Heart left ventricle (tissue), 16 donors: ENCODE measurements at places on chromosomes 16 and 17. TPM values are rescaled to one million over a fixed set of nuclear protein-coding genes. Genes with fewer than 3 reads are reported as not detected.

DNA sequence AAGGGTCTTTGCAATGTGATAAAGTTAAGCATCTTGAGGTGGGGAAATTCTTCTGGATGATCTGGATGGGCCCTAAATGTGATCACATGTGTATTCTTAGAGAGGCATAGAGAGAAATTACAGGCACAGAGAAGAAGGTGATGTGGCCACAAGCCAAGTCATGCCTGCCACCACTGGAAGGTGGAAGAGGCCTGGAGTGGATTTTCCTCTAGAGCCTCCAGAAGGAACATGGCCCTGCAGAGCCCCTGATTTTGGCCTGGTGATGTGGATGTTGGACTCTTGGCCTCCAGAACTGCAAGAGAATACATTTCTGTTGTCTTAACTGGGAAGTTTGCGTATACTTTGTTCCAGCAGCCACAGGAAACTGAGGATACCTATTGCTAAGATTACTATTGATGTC is 156.9 kb upstream of the CACNG5 start:
- no peak for DNase-seq
- no peak overlapping the region for H3K4me3 ChIP-seq
- no peaks in the 10 kb centered on the region for H3K27me3 ChIP-seq

USP36 gene
- 29.2 TPM for total RNA-seq

CA7 gene
- total RNA-seq = not detected

DNA sequence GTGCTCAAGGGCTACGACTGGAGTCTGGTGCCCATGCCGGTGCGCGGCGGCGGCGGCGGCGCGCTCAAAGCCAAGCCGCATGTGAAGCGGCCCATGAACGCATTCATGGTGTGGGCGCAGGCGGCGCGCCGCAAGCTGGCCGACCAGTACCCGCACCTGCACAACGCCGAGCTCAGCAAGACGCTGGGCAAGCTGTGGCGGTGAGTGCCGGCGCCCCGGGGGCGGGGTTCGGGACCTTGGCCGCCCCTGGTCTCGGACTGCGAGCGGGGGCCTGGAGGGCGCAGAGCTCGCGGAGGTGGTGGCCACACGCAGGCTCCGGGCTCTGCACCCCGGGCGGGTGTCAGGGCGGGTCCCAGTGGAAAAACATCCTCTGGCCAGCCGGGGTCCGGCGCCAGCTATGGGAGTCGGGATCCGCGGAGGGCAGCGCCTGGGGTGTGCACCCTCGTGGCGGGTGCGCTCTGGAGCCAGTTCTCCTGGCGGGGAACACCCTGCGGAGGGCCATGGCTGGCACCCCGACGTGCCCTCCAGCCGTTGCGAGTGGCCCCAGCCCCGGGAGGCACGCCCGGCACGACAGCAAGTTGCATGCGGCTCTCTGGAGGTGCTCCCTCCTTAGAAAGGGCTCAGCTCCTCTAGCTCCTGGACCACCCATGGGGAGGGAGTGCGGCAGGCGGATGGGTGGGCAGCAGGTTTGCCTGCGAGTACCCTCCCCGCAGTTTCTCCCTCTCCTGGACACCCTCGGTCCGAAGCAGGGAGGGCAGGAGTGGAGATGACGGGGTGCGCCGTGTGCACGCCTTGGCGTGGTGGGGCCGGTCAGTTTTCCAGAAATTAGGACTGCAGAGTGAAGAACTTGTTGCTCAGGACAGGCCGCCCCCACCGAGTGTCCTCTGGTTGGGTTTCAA is 824 bp downstream of the SOX8 start:
- DNase-seq = no peak
- H3K4me1 ChIP-seq = peaks cover 5% of the 10 kb centered on the region
- H3K4me3 ChIP-seq = no peak overlapping the region
- no peaks in the 10 kb centered on the region for H3K36me3 ChIP-seq

DNA sequence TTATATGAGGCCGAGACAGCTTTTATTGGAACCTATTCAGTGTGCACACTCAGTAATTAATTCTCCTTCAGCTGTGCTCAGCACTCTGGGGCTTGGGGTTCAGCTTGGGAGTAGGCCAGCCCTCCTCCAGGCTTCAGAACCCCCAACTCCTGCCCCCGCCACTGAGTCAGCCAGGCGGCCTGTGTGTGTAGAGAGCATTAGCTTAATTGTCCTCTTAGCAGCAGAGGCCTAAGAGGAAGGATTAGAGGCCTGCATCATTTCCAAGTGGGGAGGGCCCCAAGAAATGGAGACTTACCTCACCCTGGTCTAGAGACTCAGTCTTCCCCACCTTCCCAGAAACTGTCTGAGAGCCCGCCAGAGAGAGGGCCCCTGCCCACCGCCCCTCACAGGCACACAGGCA is 772 bp downstream of the PRSS53 start:
- no peak overlapping the region for H3K4me3 ChIP-seq
- H3K36me3 ChIP-seq = peaks cover 34% of the 10 kb centered on the region
- DNase-seq = no peak
- peaks cover 13% of the 10 kb centered on the region for H3K4me1 ChIP-seq

DNA sequence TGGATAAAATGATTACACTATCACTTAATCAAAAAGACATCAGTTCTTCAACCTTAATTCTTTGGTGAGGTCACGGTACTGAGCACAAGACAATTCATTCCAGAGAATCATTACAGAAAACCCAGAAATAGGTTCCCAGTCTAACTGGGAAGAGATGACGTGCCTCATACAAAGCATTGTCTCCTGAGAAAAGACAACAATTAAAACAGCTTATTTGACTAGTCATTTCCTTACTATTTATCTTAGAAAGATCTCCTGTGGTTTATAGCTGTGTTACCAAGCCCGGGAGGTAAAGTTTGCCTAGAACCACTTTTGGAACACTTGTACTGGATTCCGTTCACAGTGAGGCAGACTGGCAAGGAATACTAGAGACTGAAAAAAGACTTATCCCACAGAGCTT is 5.1 kb downstream of the PHF12 start:
- H3K4me1 ChIP-seq = peaks cover 56% of the 10 kb centered on the region
- H3K27me3 ChIP-seq = no peaks in the 10 kb centered on the region
- DNase-seq = no peak

GRCh38 chr17:4968486-4969046 is 949 bp upstream of the SPAG7 start:
- H3K4me3 ChIP-seq = peak overlapping the region; percentile 82
- peaks cover 56% of the 10 kb centered on the region for H3K4me1 ChIP-seq
- no peaks in the 10 kb centered on the region for H3K27me3 ChIP-seq
- no peak for DNase-seq

- peaks cover 14% of the 10 kb centered on the region for H3K36me3 ChIP-seq
- no peaks in the 10 kb centered on the region for H3K27me3 ChIP-seq
- DNase-seq = peak; percentile 75
- H3K4me1 ChIP-seq = peaks cover 21% of the 10 kb centered on the region
- peak overlapping the region; percentile 99 for H3K4me3 ChIP-seq
Observed at GRCh38 chr17:75047398-75048098, 523 bp downstream of the KCTD2 start.

KCNH6 gene
- total RNA-seq = not detected

DNA sequence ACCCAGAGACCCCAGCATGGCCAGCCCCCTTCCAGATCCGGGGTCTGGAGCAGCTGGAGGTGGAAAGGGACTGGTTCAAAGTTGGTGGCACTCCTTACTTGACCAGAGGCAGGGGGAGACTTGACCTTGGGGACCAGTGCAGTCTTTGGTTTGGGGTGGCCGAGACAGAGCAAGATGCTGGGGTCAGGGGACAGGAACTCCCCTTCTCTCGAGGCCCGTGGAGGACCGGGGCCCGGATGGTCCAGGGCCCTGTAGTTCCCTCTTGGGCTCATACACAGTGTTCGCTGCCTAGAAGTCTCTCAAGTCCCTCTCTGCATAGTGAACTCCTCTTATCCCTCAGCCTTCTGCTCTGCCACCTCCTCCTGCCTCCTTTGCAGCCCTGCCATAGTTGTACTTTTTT is 601 bp upstream of the PRSS33 start:
- DNase-seq = no peak
- peaks cover 4% of the 10 kb centered on the region for H3K4me1 ChIP-seq
- no peak overlapping the region for H3K4me3 ChIP-seq
- H3K36me3 ChIP-seq = no peaks in the 10 kb centered on the region

DNA sequence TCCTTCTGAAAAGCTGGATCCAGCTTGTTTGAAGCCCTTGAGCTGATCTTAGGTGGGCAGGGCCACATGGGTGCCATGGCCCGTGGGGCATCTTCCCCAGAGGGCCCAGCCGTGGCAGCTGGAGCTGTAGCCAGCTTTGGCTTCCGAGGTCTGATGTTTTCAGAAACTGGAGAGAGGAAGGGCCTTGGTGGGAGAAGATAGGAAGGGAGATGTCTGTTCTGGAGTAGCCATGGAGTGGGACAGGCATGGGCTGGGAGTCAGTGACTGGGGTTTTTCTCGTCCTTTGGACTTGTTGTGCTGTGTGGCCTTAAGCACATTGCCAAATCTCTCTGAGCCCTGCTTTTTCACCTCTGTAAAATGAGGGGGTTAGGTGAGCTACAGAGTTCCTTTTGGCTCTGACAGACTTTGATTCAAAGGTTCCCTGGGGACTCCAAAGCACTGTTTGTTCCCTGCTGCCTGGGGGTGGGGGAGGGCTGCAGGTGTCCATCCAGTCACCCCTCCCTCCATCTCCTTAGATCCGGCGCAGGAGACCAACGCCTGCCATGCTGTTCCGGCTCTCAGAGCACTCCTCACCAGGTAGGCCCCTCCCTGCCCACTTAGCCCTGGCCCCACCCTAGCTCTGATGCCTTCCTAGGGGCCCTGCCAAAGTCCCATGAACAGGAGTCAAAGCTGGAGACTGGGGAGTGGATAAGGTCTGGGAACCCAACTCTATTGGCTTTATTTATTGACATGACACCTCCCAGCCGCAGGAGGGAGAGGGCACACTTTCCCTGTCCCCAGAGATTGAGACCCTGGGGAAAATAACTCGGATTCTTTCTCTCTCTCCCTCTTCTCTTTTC is 2.1 kb downstream of the PPP1R1B start:
- H3K27me3 ChIP-seq = peaks cover 27% of the 10 kb centered on the region
- no peak overlapping the region for H3K27ac ChIP-seq
- no peaks in the 10 kb centered on the region for H3K36me3 ChIP-seq
- no peak overlapping the region for H3K4me3 ChIP-seq
- DNase-seq = no peak

DNA sequence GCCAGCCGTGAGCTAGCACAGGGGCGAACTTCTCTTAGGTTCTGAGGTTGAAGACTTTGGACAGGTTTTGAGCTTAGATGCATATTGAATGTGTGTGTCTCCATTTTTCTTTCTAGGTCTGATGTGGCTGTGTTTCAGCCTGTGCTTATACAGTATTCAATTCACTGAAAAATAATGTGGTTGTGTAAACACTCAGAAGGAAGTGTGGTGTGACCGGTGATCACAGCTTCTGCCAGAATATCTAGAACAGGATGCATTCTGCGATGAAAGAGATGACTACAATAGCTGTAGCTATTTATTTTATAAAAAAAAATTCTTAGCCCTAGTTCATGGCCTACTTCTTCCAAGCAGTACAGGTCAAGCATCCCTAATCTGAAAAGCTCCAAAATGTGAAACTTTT is 64.4 kb downstream of the MAP2K6 start:
- H3K36me3 ChIP-seq = no peaks in the 10 kb centered on the region
- DNase-seq = no peak
- H3K27ac ChIP-seq = no peak overlapping the region
- no peak overlapping the region for H3K4me3 ChIP-seq
- H3K4me1 ChIP-seq = peaks cover 13% of the 10 kb centered on the region
- H3K27me3 ChIP-seq = no peaks in the 10 kb centered on the region

CX3CL1 gene
- 8.3 TPM for total RNA-seq

GRCh38 chr16:80066805-80067580 is 466.5 kb upstream of the MAF start:
- no peaks in the 10 kb centered on the region for H3K27me3 ChIP-seq
- peaks cover 3% of the 10 kb centered on the region for H3K4me1 ChIP-seq
- H3K27ac ChIP-seq = no peak overlapping the region
- no peaks in the 10 kb centered on the region for H3K36me3 ChIP-seq
- no peak overlapping the region for H3K4me3 ChIP-seq

- no peak for DNase-seq
- H3K36me3 ChIP-seq = no peaks in the 10 kb centered on the region
- H3K4me1 ChIP-seq = peaks cover 18% of the 10 kb centered on the region
- H3K27me3 ChIP-seq = no peaks in the 10 kb centered on the region
- no peak overlapping the region for H3K4me3 ChIP-seq
- no peak overlapping the region for H3K27ac ChIP-seq
Observed at GRCh38 chr17:46766493-46767491, 51.7 kb downstream of the WNT3 start.

GRCh38 chr17:74244548-74244947 is 29.5 kb upstream of the DNAI2 start:
- H3K4me1 ChIP-seq = peaks cover 44% of the 10 kb centered on the region
- no peaks in the 10 kb centered on the region for H3K27me3 ChIP-seq
- no peak overlapping the region for H3K4me3 ChIP-seq
- DNase-seq = peak; percentile 45
- H3K27ac ChIP-seq = no peak overlapping the region

- H3K27ac ChIP-seq = no peak overlapping the region
- no peak overlapping the region for H3K4me3 ChIP-seq
- H3K4me1 ChIP-seq = no peaks in the 10 kb centered on the region
- no peaks in the 10 kb centered on the region for H3K36me3 ChIP-seq
Observed at GRCh38 chr17:78472035-78472905, 93.8 kb downstream of the PGS1 start.

- H3K4me3 ChIP-seq = no peak overlapping the region
- H3K27ac ChIP-seq = no peak overlapping the region
- H3K36me3 ChIP-seq = no peaks in the 10 kb centered on the region
- H3K27me3 ChIP-seq = no peaks in the 10 kb centered on the region
Observed at GRCh38 chr16:83109490-83110125, 482.8 kb downstream of the CDH13 start.

DNA sequence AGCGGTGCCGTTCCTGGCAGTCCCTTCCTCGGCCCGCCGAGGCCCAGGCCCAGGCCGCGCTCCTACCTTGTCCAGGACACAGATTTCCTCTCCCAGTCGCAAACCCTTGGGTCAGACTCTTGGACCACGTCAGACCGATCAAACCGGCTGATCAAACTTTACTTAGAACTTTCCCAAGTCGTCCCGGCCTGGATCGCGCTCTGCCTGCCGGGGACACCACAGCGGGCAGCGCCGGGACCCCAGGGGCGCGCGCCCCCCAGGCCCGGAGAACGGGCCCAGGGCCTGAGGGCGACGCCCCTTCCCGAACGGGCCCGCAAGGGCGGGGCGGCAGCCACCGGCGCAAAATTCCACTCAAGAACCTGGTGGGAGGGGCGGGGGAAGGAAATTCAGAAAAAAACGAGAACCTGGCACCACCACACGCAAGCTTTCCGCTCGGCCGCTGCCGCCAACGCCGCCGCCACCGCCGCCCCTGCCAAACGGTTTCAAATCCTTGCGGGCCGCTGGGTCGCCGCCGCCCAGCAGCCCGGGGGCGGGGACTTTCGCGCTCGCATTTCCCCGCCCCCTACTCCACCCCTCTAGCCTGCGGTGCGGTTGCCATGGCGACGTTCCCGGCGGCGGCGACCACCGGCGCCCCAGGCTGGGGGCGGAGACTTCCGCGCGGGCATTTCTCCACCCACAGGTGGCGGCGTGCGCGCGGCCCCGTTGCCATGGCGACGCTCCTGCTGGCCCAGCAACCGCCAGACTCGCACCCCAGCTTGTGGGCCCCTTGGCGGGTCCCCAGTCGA is at the start of gene CEP112:
TSS of gene CEP112 (minus strand) at position 541 of the 785 bp plus-strand sequence.
- no peaks in the 10 kb centered on the region for H3K36me3 ChIP-seq
- H3K4me3 ChIP-seq = peak within 1 kb of the TSS; percentile 71
- H3K27me3 ChIP-seq = no peaks in the 10 kb centered on the region
- H3K27ac ChIP-seq = peak within 1 kb of the TSS; percentile 73

RPGRIP1L gene
- 3.6 TPM for total RNA-seq

GRCh38 chr17:37116671-37117185 is 168.0 kb downstream of the AATF start:
- H3K4me1 ChIP-seq = no peaks in the 10 kb centered on the region
- DNase-seq = no peak
- H3K36me3 ChIP-seq = peaks cover 52% of the 10 kb centered on the region
